ENCODE measurements at places on chromosomes 13 and 19.
A peak's percentile ranks its signal among the peaks of the same experiment; 100 is the strongest.

GRCh38 chr19:11964858-11965645 is at the start of gene ZNF763:
Gene ZNF763, plus strand, starts transcription at chr19:11965040. Its CDS starts 169 bp downstream, at chr19:11965209.
- DNase-seq: peak; percentile 85

DNA sequence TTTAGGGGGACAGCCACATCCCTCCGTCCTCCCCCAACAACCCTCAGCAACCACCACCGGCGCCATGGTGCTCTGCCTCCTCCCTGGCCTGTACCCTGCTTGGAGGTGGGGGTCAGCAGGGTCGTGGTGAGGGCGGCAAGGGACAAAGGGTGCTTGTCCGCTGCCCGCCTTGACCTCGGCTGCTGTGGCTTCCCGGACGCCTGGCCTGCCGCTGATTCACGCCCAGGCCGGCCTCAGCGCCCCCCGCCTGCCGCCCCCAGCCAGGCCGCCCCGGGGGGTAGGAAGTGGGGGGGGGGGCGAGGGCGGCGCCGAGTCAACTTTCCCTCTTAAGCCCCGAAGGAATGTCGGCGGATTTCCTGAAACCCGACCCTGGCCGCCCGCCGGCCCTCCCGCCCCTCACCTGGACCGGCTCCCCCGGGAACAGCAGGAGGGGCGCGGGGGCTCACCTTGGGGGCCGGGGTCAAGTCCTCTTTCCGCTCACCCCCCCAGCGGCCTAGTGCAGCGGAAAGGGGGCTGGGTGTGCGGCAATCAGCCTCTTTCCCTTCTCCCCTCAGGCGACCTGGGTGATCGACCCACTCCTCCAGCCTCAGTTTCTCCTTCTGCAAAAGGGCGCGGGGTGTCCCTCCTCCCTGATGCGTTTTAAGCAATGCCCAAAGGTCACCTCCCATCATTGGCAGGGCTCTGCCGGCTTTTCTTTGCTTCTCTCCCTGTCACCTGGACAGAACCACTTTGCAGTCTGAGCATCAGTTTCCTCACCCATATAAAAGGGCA is 1.9 kb upstream of the TMEM59L start:
- DNase-seq: peak; percentile 48

- DNase-seq: no peak
Observed at GRCh38 chr13:111166882-111167675, 52.0 kb downstream of the ARHGEF7 start.

GRCh38 chr19:17125728-17126677 is 50.4 kb downstream of the MYO9B start:
- no peak for DNase-seq

GRCh38 chr13:113840541-113841352 is 23.1 kb downstream of the GAS6 start:
- DNase-seq: no peak

GRCh38 chr13:110531671-110532083 is 29.8 kb downstream of the RAB20 start:
- no peak for DNase-seq

DNA sequence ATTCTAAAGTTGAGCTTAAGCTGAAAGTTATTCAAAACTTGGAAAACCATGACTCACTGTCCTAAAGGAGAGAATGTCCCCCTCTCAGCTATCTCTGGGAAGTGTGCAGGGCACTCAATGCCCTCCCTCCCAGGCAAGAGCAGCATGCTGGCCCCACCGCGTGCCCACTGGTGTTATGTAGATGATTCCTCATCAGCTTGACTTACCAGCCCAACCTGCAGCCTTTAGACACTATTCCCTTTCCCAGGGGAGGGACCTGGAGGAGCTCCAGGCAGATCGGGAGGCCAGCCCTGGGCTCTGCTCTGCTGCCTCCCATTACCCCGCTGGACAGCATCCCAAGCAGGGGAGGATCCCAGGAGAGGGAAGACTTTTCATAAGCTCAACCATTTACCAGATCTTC is 124.6 kb downstream of the FGF14 start:
- no peak for DNase-seq

DNA sequence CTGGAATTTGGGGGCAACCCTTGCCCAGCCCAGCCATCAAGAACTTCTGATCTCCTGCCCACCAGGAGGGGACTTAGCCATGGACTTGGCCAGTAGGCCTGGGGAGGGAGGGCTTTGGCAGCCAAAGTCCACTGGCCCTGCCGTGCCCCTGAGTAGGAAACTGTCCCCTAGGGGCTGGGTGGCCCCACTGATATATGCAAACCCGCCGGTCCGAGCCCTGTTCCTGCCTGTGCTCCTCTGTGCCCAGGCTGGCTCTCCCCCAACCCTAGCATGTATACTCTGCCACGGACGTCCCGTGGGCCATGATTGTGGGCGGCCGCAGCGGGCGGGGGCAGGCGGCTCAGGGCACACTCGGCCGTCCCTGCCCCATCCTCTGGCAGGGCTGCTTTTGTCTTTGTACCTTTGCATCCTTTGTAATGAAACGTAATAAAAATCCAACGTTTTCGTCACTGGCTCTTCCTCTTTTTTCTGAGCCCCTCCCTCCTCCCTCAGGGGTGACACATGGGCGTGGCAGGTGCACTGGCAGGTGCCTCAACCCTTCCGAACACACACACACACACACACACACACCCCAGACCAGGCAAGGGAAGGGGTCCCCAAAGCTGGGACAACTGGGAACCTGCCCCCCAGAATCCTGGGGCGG is 9.1 kb downstream of the COMP start:
- no peak for DNase-seq

DNA sequence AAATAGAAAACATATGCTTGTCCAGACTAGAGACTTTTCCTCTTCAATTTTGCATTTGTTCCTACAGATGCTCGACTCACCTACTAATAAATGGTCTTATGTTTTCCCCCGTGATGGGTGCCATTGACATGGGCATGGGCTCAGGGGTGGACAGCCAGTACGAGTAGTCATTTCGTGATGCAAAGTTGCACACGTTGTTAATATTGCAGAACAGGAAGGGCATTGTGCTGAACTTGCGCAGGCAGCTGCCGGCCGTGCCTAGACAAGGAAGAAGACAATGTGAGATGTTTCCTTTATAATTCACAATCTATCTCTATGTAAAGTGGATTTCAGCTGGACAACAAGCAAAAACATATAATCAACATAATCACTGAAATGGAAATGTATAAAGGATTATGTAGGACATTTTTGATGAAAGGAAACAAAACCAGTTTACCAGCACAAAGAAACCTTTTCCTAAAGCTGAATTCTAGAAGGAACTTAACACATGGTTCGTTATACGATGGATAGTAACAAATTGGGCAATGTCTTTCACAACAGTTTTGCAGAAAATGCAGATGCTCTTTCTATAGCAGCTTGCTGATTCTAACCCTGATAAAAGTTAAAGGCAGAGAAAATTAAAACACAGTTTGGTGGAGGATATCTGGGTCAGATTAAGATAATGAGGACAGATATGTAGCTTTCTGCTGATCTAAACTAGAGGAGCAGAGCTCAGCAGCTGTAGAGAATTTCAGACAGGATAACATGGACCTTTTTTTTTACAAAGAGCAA is 145.7 kb downstream of the COL4A1 start:
- DNase-seq: no peak

DNA sequence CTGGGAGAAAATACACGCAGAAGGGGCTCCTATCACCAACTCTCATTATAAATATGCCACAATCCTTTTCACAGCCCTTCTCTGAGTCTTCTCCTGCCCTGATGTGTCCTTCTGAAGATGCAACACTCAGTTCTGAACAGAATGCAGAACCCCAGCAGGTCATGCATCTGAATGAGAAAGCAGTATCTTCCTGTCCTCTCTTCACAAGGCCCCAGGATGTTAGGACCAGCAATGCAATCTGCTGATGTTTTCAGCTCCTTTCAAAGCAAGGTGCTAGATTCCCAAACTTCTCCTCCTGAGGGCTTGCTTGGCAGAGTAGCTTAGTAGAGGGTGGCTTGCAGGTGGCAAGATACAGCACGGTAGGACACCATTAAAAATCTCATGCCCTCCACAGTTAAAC is 22.3 kb upstream of the DOCK9 start:
- DNase-seq: no peak

- no peak for DNase-seq
Observed at GRCh38 chr19:4976401-4977298, 7.7 kb downstream of the KDM4B start.

Data from RWPE2 (cell line).